ENCODE measurements at places on chromosomes 16 and 17.

- no peak for DNase-seq
Measured at GRCh38 chr17:44183024-44183423, 3.7 kb upstream of the TMUB2 start.

DNA sequence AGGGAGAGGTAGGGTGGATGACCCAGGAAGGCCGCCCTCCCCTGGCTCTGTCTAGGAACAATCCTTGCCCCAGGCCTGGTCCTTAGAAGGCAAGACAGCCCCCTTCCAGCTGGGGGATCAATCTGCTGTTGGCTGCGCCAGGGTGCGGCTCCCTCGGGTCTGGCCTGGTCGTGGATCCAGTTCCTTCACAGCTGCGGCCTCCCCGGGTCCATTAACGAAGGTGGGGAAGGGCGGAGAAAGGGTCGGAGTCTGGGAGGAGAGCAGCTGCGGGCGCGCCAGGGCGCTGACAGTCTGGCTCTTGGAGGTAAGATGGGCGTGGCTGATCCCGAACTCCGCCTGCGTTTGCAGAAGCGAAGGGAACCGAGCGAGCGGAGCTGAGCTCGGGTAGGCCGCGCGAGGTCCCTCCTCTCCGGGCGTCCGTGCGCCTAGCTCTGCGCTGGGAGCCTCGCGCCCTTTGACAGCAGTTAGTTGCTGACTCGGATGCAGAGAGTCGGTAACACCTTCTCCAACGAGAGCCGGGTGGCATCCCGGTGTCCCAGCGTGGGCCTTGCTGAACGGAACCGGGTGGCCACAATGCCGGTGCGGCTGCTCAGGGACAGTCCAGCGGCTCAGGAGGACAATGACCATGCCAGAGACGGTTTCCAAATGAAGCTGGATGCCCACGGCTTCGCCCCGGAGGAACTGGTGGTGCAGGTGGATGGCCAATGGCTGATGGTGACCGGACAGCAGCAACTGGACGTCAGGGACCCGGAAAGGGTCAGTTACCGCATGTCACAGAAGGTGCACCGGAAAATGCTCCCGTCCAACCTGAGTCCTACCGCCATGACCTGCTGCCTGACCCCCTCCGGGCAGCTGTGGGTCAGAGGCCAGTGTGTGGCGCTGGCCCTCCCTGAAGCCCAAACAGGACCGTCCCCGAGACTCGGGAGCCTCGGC is at the start of gene HSPB9:
HSPB9 (plus strand) TSS at position 434 of the 933 bp plus-strand sequence; CDS start at position 481, 47 bp downstream.
- no peak for DNase-seq

GRCh38 chr17:79295307-79295706 is 220.7 kb downstream of the ENGASE start:
- DNase-seq: no peak

- no peak for DNase-seq
Measured at GRCh38 chr17:50498021-50498874, 10.0 kb upstream of the MYCBPAP start.

DNA sequence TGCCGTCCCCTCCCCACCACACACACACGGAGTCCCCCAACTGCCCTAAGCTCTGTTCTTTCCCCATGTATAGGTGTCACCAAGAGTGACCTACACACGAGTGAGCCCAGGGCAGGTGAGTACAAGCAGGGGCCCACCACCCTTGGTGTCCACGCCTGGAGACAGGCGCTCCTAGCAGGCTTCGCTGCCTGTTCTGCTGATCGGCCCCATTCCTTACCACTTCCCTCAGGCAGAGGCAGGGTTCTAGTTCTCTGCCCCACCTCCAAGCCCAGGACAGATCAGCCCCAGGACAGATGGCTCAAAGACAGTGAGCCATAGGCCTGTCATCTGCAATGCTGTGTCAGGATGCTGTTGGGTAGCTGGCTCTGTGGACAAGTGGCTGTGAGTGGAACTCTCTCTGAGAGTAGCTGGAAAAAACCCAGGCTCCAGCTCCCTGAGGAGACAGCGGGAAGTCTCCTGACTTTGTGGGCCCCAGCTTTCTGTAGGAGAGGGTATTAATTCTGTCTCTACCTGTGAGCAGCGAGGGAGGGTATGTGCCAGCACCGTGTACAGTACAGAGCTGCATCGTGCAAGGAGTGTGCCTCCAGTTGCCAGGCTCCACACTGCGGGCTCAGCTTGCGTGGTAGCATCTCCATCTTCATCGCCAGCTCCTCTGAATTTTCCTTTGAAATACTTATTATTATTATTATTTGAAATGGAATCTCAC is 897 bp downstream of the TP53I13 start:
- no peak for DNase-seq

DNA sequence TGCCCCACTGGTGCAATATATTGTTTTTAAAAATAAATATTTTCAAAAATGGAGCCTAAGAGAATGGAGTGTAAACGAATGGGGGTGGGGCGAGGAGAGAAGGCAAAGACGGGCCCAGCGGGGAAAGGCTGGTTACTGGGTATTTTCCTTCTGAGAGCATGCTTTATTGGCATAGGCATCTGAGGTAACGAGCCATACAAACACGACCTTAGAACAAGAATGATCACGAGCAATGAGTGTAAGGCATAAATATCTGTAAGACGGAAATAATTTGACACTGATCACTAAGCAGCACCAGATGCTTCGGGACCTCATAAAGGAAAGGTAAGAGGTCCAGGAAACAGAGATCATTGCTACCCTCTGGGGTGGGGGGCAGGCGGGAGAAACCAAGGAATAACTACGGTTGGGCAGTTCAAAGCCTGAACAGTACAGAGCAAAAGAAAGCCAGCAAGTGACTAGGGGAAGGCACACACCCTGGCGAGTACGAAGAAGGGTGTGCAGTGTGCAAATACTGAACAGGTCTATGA is 959 bp downstream of the SSH2 start:
- DNase-seq: peak; percentile 9

DNA sequence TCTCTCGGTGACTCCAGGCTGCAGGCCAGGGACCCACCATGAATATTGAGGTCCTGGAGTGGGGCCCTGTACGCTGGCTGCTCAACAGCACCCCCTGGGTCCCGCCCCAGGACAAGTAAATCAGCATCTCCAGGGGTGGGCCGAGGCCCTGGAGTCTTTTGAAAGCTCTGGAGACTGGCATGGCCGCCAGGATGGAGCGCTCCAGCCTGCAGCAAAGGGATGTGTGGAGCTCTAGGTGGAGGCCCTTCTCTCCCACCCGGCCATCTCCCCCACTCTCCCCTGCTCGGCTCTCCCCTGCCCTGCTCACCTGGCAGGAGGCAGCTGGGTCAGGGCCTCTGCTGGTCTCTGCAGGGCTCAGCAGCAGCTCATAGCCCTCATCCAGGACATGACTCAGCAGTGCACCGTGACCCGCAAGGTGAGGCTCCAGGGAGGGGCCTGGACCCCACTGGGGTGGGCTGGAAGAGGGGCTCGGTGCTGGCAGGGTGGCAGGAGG is 16.6 kb downstream of the SGSH start:
- DNase-seq: no peak

DNA sequence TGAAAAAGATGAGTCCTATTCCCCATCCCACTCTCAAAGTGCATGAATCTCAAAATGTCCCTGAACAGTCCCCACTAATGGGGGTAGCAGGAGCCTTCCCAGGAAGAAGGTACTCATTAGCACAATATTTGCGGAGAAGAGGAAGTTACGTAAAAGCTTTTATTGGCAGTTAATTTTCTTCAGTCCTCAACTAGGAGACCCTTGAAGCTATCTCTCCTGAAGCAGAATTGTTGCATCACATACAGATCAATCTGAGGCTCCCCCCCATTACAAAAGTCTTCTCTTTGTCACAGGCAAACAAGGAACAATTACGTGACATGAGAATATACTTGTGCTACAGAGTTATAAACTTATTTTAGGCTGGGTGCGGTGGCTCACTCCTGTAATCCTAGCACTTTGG is 14.2 kb downstream of the SLFN12L start:
- no peak for DNase-seq

- DNase-seq: no peak
Measured at GRCh38 chr16:3988011-3988410, 107.5 kb upstream of the CREBBP start.

DNA sequence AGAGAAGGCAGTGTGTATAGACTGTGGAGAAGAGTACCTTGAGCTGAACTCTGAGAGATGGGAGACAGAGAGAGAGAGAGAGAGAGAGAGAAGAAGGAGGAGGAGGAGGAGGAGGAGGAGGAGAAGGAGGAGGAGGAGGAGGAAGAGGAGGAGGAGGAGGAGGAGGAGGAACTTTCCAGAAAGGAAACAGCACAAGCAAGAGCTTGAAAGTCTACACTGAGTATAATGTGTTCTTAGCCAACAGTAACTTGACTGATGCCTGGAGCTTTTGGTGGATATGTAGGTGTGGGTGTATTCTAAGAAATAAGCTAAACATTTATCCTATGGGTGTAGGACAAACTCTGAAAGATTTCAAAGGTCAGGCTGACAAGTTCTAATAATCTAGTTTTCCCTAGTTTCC is 116.4 kb downstream of the SNX11 start:
- DNase-seq: no peak

- DNase-seq: no peak
Measured at GRCh38 chr17:17985153-17985552, 12.5 kb downstream of the DRC3 start.

DNA sequence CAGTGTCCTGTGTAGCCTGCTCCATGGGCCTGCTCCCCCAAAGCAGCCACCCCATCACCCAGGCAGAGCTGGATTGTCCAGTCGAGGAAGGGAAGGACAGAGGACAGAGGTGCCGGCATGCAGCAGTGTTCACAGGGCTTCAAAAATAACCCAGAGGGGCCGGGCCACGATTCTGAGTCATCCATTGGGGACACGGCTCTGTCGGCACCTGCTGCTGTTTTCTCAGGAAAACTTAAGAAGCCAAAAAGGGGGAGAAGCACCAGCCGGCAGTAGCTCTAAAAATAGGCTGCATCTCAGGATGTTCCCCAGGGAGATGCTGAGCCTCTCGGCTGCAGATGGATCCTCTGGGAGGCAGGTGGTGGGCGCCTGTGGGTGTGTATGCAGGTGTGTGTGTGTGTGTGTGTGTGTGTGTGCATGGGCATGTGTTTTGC is 1.6 kb downstream of the CA7 start:
- no peak for DNase-seq

DNA sequence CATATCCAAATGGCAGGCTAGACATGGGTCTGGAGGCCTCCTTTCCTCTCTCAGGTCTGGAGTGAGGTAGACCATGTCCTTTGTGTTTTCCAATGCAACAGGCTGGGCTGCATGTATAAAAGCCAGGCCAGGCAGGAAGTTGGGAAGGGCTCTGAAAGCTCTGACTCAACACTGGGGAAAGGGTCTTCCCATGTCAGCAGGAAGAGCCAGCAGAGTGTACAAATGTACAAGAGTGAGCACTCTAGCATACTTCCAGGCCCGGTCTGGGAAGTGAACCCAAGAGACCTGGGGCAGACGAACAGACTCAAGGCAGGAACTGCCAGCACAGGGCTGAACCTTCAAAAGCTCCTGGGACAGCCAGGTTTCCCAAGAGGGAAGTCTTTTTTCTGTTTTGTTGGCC is 7.0 kb downstream of the ATPAF2 start:
- DNase-seq: no peak

DNA sequence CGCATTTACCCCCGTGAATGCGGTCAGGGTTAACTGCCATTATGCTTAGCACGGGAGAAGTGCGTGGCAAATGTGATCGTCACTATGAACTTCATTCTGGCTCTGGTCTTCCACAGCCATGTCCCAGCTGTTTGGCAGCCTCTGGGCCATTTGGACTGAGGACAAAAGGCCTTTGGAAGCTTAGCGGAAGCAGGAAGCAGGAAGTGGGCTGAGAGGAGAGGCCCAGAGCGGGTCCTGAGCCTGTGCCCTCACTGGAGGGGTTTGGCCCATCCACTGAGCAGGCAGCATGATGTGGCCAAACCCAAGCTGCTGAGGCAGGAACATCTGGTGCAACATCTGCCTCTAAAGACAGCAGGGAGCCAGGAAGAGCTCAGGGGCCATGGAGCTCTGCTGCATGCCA is 345.9 kb downstream of the C16orf95 start:
- DNase-seq: no peak

DNA sequence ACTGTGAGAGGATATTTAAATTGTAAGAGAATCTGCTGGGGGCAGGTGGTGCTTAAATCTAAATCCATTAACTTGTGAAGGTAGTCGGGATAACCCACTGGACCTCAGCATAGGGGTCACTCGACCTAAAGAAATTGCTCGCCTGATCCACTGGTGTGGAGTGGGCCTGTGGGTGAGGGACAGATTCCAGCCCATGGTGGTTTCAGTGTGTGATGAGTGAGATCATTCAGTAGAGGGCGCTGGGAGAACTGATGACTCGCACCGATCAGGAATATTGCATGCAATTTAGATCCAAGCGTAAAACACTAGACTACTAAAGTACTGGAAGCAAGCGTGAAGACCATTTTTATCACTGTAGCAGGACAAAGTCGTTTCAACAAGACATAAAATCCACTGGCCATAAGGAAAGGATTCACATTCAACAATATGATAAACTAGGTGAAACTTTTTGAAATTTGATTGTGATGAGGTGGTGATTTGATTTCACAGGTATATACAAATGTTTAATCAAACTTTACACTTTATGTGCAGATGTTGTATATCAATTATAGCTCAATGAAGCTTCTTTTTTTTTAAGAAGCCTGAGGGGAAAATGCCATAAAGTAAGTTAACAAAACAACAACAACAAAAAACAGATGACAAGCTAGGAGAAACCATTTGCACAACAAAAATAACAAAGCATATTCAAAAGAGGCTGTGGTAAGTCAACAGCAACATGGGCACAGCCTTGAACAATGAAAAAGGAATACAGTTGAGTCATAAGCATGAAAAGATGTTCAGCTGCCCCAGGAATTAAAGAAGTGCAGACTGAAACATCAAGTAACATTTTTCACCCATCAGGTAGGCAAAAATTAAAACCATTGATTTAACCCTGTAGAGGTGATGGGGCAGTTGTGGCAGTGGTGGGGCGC is 7.5 kb upstream of the TMEM170A start:
- DNase-seq: peak; percentile 27

DNA sequence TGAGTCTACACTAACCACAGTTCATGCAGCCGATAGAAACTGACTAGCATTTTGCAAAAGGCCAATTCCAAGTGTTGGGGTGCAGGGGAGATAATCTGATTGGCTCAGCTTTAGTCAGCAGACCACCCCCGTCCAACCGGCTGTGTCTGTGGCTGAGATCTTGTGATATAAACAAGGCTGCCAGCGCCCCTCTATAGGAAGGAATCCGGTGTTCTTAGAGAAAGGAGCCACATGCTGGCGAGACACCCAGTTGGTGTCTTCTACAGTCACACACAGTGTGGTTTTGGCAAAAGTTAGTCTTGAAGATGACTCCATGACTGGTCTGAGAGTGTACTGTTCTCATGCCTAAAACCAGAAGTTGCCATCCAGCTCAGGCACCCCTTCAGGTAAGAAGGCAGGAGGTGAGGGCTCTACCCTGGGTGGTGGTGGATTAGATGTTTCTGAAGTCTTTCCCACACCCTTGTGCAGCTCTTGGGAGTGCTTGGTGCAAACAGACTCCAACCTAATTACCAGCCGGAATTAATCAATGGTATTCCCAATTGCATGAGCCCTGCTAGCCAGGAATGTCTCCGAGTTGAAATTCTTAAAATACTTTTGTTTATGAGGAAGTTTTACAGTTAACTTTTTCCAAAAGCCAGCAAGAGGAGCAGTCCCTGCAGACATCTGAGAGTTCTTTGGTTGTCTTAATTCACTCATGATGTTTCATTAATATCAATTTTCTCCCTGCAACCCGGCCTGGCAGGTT is 172.3 kb upstream of the IRX6 start:
- DNase-seq: no peak

GRCh38 chr17:45284176-45285140 is 22.6 kb upstream of the SPATA32 start:
- DNase-seq: peak; percentile 51

All from activated CD4-positive, alpha-beta T cell treated with anti-CD3 and anti-CD28 coated beads for 4 hours (primary cell).